ENCODE measurements at places on chromosomes 2 and 18. TPM values are rescaled to one million over a fixed set of nuclear protein-coding genes. Genes with fewer than 3 reads are reported as not detected.

The SCYGR4 gene
- not detected for total RNA-seq

The COL4A3 gene
- total RNA-seq: not detected

The PDE1A gene
- total RNA-seq: not detected

The QPCT gene
- 0.51 TPM for total RNA-seq

The PPP1R1C gene
- not detected for total RNA-seq

DNA sequence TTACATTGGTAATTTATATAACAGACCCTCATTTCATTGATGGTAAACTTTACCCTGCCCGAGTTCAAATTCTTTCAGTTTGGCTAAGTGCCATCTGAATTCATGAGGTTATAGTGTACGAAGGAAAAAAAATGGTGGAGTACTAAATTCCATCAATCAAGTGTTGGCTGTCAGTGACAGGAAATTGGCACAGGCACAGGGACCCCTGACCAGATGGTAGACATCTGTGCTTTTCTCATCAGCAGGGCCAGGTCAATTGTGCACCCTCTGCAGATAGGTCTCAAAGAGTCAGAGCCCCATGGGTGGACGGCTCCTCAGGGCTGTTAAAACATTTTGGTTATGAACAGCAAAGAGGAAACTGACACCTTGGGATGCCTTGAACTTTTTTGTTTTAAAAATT is 439.2 kb downstream of the SETBP1 start:
- no peak for DNase-seq

DNA sequence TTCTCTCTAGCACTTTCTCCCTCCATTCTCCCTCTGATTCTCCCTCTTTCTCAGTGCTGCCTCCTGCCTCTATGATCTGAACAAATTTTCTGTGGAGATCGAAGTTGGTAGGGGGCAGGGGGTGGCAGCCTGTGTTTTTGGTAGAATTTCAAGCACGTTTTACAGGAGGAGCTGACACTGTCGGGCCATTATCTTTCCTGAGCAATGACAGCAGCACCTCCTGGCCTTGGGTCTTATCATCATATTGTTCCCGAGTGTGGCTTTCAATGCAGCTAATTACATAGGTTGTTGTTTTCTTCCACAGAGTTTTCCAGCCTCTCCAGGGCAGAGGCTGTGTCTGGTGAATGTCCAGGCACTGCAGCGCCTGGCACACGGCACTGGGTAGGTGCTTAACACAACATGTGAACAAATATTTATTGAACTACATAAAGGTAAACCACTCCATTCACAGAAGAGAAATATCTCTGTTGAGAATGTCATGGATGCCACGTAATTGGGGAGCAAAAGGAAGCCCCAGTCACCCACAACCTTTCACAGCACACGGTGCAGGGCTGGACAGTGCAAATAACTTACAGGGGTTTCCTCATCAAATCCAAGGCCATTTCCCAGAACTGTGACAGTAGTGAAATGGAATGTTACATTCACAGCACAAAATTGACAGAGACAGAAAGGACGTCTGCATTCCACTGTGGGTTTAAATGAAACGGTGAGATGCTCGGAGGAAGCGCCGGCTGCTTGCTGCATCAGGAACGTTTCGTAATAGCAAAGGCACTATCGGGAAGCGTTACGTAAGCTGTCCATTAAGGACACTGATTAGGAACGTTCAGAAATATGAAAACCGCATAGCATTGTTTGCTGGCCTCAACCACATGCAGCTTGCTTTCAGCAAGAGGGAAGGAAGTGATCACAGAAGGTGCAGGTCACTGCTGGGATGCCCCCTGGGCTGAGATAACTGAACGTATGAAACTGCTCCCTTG is 6.5 kb upstream of the KCNG2 start:
- no peak for DNase-seq

GRCh38 chr18:33676593-33676992 is 98.6 kb downstream of the ASXL3 start:
- no peak for DNase-seq

GRCh38 chr18:71075147-71075546 is 786.3 kb downstream of the SOCS6 start:
- DNase-seq: no peak

DNA sequence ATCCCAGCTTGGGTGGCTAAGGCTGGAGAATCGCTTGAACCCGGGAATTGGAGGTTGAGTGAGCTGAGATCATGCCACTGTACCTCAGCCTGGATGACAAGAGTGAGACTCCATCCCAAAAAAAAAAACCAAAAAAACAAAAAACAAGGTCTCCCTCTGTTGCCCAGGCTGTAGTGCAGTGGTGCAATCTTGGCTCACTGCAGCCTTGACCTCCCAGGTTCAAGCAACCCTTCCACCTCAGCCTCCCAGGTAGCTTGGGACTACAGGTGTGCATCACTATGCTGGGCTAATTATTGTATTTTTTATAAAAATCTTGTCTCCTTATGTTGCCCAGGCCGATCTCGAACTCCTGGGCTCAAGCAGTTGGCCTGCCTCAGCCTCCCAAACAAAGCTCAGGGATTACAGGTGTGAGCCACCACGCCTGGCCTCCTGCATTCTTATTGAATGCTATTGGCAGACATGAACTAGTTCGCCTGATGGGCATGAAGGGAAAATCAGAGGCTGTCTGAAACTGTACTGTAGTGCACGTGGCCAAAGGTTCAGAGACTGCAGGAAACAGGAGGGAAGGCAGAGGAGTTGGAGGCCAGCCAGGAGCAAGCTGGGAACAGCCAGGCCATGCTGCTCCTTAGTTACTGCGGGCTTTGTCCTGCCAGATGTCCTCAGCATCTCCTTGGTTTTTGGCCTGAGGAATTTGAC is 16.0 kb upstream of the ASXL2 start:
- no peak for DNase-seq

Data from activated CD4-positive, alpha-beta T cell treated with anti-CD3 and anti-CD28 coated beads for 36 hours (primary cell).